GM04504 (cell line): ENCODE measurements at places on chromosomes 6 and 20.

DNA sequence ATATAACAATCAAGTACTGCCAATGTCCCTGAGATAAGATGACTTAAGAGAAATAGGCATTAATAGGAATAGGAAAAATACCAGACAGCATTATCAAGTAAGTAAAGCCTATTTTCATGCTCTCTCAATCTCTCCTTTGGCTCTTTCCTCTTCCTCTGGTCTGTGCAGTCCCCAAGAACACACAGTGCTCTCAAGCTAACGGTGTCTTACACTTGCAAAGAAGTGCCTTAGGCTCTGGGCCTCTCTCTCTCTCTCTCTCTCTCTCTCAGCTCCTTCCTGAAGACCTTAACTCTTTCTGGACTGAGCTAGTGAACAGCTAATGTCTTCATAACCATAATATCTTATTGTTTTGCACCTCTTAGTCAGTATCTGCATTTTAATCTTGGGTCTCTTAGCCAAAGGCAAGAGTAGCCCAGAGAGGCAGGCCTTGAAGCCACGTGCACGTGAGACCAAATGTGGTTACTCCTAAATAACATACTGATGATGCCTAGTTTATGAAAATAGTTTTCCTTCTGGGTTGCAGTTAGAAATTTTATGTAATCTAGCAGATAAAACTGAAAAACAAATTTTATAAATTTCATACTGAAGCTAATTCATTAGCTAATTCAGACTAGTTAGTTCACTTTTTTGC is 70.8 kb downstream of the TPD52L1 start:
- no peak for DNase-seq

- DNase-seq: no peak
These were observed 18.8 kb upstream of the SDHAF4 start for GRCh38 chr6:70547905-70548304.

GRCh38 chr20:50376179-50376887 is 133.8 kb upstream of the PTPN1 start:
- DNase-seq: no peak

DNA sequence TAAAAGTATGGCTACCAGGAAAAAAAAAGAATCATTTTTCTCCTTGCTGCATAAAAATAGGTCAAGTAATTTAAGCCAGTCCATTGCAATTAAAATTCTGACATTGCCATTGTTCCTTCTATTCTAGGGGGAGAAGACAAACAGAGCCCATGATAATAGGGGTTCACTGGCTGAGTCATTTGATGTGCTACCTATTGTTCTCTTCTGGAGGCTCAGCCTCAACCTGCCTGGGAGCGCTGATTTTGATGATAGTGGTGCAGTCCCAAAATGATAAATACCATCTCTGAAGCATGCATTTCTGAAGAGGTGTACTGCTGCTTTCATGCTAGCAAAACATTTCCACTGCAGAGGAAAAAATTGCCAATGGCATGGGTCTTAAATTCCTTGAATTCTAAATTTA is 5.8 kb downstream of the CITED2 start:
- no peak for DNase-seq

- DNase-seq: no peak
These were observed 7.4 kb downstream of the SNX9 start for GRCh38 chr6:157830354-157831017.

- no peak for DNase-seq
These were observed 3.1 kb downstream of the ARMC12 start for GRCh38 chr6:35739645-35740524.

- DNase-seq: peak; percentile 31
These were observed 26.4 kb downstream of the ARMC2 start for GRCh38 chr6:108874470-108875160.

- DNase-seq: no peak
These were observed 31.4 kb downstream of the KCNK17 start for GRCh38 chr6:39282774-39283173.

DNA sequence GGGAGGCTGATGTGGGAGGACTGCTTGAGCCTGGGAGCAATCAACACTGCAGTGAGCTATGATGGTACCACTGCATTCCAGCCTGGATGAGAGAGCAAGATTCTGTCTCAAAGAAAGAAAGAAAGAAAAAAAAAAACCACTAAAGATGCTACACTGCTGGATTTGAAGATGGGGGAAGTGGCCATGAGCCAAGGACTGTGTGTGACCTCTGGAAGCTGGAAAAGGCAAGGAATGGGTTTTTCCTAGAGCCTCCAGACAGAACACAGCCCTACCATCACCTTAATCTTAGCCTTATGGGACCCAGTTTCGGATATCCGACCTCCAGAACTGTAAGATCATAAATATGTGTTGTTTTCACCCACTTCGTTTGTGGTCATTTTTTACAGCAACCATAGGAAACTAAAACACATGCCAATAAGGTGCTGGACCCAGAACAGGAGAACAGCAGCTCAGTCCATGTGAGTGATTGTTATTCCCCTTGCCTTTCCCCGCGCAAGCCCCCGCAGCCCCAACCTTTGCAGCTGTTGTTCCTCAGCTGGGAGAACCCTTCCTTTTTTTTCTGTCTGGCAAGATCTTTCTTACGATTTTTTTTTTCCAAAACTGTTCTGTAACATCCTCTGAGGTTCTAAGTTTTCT is 11.1 kb upstream of the VAPB start:
- DNase-seq: no peak

DNA sequence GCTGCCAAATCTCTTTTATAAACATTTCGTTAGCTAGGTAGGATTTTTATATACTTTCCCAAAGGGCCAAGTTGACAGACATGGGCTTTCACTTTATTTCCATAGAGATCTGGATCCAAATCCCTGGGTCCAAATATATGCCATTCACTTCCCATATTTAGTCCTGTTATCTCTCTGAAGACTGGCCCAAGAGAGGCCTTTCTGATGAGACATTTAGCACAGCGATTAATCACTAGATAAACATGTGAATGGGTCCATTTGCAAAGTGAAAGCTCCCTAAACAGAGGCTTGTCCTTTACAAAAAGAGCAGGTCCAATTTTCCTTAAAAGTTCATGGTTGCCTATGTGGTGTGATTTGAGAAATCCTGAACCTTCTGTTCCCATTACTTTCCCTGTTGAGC is 132.6 kb downstream of the TRMT11 start:
- no peak for DNase-seq

GRCh38 chr6:52588710-52589091 is 11.8 kb upstream of the TRAM2 start:
- no peak for DNase-seq

DNA sequence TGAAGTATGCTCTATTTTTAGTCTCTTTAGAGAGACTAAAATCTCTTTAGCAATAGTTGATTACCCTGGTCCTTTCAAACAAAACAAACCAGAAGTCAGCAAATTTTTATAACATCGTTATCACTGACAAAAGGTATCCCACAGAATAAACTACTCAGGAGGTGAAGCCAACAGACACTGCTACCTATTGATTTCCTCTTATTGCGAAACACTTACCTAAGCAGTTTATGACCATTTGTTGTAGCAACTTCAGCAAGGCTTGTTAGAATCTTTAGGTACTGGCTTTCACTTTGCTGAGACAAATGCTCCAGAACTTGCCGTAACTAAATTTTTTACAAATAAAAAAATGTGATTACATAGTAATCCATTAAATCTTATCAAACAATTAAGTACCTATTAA is 64.4 kb downstream of the HACE1 start:
- no peak for DNase-seq

GRCh38 chr6:121573481-121573880 is 138.0 kb downstream of the GJA1 start:
- DNase-seq: no peak

- DNase-seq: peak; percentile 15
These were observed 101.7 kb upstream of the FOXA2 start for GRCh38 chr20:22686097-22686496.

- no peak for DNase-seq
These were observed 18.9 kb upstream of the KCNK16 start for GRCh38 chr6:39341352-39341751.

- no peak for DNase-seq
These were observed 52.1 kb downstream of the TRAF3IP2 start for GRCh38 chr6:111553580-111553979.

DNA sequence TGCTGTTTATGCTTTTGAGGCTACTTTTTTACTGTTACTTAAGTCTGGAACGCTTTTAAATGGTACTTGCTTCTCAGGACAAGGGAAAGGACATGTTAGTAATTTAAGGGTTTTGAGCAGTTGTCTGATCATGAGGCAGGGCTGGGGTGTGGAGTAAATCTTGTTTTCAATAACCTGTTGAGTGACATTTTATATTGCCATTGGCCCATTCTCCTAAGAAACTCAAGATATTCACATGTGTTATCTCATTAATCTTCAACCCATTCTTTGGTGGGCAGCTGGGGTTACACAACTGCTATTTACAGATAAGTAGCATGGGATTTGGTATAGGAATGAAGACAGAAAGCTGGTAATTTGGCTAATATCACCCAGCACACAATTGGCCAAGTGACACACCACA is 44.6 kb upstream of the IL17A start:
- DNase-seq: no peak

DNA sequence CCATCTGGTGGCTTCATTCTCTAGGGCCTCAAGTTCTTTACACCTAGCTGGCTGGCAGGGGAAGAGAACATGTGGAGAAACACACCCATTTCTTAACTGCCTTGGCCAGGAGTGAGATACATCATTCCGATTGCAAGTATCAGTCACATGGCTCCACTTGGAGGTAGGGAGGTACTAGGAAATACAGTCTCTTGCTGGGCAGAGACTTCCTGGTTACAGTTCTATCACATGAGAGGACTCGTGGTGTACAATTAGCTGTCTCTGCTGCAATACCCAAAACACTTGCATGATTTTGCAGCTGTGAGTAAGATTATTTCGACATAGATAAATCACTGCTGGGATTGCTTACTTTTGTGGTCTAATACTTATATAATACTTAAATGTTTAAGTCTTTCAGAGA is 51.1 kb downstream of the GTF2H5 start:
- DNase-seq: peak; percentile 94

- no peak for DNase-seq
These were observed 100.4 kb downstream of the PXDC1 start for GRCh38 chr6:3650959-3651697.

DNA sequence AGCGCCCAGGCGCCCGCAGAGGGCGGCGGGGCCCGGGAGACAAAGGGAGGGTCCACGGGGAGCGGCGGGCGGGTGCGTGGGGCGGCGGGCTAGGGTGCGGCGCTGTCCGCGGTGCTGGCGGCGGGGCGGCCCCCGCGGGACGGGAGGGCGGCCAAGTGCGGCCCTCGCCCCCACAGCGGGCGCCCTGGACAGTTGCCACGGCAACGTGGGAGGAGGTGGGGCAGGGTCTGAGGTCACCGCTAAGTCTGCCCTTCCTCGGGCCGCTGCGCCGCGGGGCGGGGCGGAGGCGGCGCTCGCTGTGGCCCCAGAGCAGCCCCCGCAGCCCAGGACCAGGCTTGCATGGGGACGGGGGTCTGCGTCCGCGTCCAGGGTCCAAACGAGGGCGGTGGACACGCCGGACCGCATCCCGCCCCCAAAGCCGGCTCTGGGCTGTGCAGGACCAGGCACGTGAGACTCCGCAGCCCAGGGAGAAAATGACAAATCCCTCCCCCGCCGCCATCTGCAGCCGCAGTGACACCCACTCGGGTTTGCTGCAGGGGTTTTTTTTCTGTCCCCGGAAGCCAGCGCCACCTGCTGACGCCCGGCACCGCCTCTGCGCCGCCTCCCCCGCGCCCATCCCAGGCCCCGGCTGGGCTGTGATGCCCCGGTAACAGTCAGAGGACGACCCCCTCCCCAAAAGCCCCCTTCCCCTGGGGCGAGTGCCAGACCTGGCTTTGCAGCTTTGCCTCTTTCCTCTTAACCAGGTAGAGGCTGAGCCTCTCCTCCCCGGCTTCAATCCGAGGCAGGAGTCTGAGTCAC is 36.8 kb downstream of the YTHDF1 start:
- DNase-seq: no peak

GRCh38 chr20:38579921-38580320 is 1.1 kb upstream of the ADIG start:
- DNase-seq: no peak
